Transverse colon (tissue), 4 donors: ENCODE measurements at places on chromosomes 6 and 20.
A peak's percentile ranks its signal among the peaks of the same experiment; 100 is the strongest.

DNA sequence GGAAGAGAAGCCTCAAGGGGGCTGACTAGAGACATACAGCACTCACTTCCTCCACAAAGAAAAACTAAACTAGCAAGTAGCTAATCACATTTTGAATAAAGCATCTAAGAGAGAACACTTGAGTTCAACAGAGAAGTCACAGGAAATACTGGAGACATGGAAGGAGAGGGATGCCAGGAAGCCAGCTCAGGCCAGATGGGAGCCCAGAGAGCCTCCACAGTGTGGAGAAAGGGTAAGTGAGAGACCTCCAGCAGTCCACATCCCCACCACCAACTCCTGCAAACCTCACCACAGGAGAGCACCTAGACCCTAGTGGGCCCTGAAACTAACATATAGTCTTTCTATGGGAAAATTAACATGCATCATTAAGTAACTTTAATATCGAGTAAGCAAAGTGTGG lies 79.2 kb downstream of the EPM2A start:
- DNase-seq, result no peak

GRCh38 chr6:83867527-83868161 lies 8.2 kb downstream of the CYB5R4 start:
- peak; percentile 36 for DNase-seq

- DNase-seq, result no peak
Measured at GRCh38 chr20:60091305-60091704, 133.1 kb downstream of the CDH26 start.

DNA sequence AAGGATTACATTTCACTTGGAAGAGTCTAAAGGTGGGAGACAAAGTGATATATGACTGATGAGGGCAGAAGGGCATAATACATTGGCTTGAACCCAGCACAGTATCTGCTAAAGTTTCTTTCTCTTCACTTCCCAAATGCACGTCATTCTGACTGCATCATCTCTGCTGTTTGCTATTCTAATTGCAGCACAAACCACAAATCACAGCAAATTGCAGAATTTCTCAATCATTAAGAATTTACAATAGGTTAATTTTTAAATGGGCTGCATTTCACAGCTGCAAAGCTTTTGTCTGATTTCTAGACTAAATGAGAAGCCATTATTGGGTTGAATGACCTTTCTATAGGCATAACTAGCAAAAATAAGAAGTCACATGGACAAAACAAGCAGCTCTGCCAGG lies 337.0 kb downstream of the RNGTT start:
- no peak for DNase-seq

- DNase-seq, result no peak
Measured at GRCh38 chr6:193773-194310, 98.4 kb upstream of the DUSP22 start.

DNA sequence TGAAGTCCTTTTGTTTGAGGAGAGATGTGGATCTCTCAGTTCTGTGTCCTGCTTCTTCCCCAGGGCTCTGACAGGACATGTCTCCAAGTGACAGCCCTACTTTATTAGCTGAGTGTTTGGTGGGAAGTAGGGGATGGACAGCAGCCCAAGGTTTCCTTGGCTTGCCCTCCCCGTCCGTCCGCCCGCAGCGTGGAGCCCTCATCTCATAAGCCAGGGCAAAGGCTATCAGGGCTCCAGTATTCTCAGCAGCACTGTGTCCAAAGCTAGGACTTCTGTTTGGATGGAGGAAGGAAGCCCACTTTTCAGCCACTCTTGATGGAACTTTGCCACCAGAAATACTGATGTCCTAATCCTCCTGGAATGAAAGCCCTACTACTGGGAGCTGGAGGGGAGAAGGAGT lies 13.6 kb downstream of the CDC5L start:
- DNase-seq, result no peak

GRCh38 chr6:108114841-108115597 lies 40.5 kb upstream of the OSTM1 start:
- peak; percentile 31 for DNase-seq

- no peak for DNase-seq
Measured at GRCh38 chr6:85490516-85491248, 40.8 kb downstream of the NT5E start.

DNA sequence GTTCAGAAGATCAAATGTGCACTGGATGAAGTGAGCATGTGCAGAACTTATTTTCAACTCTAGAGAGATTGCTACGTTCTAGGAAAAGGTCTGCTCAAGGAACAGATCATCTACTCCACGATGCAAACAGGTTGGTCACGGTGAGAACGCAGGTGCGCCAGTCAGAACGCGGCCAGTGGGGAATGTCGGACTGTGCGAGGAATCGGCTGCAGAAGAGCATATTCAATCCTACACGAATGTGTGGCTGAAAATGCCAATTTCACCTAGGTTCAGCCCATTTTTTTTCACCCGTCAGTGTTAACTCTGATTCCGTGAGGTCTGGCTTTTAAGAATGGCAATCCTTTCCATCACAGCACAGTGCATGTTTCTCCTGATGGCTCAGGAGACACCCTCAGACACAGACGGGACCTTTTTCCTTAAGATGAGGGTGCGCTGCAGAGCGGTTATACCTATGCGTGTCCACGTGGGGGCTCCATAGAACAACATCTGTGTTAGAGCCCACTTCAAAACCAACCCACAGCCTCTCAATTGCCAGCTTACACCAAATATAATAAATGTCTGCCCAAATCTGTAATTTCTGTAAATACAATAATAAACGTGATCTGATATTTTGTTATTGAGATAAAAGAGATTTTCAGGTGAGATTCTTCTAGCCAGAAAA lies 250.4 kb downstream of the FOXA2 start:
- DNase-seq, result peak; percentile 52

DNA sequence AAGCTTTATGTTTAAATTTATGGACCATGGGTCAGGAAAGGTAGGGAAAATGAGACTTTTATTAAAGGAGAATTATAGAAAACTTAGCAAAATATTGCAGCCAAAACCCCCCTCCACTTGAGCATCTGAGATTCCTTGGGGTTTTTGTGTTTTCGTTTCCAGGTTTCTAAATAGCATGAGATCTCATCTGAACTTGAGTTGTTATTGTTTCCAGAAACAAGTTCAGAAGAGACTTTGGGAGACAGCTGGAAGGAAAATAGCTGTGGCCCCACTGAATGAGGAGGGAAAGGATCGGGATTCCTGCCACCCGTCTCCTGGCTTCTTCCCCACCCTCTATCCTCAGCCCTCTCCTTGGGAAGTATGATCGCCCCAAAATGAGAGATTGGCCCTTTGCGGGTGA lies 75.5 kb downstream of the TBC1D7 start:
- no peak for DNase-seq

- no peak for DNase-seq
Measured at GRCh38 chr6:30615958-30616810, 859 bp downstream of the PPP1R10 start.

DNA sequence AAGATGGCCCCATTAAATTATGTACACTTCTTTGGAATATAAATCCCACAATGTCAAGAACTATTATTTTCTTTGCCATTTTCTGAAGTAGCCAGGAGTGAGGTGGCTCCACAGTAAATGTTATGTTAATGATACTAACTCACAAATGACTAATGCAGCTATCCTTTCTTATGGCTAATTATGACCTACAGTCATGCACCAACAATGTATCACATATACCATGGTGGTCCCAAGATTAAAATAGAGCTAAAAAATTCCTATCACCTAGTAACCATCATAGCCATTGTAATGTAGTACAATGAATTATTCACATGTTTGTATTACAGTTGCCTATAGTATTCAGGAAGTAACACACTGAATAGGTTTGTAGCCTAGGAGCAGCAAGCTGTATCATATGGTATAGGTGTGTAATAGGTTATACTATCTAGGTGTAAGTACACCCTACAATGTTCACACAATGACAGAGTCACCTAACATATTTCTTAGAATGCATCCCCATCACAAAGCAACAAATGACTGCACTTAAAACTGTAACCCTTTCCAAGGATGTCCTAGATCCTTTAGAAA lies 15.3 kb downstream of the ECHDC1 start:
- DNase-seq, result no peak

GRCh38 chr20:34397096-34397495 lies 34.0 kb downstream of the ITCH start:
- DNase-seq, result no peak

- no peak for DNase-seq
Measured at GRCh38 chr20:1505361-1505760, 14.1 kb upstream of the SIRPB2 start.

DNA sequence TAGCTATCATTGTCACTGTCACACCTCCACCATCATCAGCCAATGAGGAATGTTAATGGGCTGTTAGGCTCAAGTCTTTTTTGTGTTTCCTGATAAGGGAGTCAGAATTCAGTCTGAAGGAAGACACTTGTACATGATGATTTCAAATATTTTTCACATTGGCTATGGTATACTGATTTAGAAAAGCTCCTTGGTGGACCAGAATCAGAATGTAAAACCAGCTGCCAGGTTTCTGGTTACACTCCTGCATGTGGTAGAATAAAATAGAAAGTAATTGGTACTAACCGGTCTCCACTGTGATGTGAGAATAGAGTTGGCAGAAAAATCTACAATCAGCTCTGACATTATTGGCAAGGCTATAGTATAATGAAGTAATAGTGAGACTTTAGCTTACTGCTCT lies 10.7 kb downstream of the COL9A1 start:
- DNase-seq, result no peak

DNA sequence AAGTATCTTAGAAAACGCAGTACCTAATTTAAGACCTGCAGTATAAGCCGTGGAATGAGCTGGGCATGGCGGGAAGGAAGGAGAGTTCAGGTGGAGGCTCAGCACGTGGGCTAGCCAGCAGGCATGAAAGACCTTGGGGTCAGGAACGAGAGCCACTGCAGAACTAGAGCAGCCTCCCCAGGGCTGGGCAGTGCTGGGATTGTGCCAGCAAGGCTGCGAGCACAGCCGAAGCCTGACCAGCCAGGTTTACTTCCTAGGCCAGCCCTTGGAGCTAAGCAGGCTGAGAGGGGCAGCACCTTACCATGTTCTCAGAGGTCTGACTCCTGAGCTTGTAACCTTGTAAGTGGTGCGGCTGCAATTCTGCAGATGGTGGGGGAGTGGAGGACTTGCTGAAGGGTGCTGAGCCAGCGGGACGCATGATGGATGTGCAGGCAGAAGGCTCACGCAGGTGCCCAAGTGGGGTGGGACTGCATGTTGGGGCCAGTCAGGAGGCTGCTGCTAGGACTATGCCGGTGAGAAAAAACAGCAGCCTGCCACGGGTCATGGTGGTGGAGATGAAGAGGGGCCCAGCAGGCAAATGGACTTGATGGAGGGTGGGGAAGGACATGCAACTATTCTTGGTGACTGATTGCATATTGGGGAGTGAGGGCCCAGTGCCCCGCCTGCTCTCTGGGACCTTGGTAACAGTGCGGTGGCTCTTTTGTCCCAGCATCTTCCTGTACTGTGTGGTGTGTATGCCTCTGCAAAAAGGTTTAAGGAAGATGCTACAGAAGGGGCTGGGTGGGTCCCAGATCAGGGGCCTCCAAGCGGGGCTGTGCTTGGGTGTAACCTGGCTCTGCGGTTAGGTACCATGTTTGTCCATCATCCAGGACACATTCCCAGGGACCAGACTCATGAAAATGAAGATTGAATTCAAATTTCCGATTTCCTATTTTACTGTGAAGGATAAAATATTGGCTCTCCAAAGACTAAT lies 37.6 kb upstream of the IRF4 start:
- no peak for DNase-seq

- peak; percentile 54 for DNase-seq
Measured at GRCh38 chr20:62921119-62921687, 5.1 kb downstream of the DIDO1 start.

DNA sequence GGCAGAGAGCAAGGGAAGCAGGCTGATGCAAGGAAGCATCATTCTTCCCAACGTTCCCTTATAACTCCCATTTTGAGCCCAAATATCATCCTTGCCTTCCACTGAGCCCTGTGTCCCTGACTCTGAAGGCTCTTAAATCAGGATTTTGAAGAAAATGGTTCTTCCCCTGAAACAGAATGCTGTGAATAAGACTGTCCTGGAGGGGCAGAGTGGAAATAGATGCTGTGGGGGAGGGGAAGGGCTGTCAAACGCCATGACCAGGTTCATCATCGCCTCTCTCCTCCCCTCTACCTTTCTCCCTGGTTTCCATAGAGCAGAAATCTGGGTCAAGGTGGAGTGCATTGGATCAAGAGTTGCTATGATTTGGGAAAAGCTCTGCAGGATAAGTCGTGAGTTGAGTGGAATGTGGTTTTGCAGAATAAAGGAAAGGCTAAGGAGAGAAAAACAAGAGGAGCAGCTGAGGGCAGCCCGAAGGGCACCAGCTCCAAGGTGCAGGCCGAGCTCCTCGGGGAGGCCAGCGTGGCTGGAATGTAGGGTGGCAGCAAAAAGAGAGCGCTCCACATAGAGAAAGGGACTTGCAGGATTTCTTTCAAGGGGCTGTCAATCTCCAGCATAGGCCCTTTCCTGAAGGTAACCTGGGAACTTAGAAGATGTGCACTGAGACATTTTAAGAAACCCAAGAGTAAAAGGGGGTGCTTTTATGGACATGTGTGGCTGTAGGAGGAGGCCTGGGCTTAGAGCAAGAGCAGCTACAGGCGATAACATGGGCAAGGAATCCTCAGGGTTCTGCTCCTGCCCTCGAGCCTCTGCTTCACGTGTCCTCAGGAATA lies 120.8 kb upstream of the CDYL start:
- DNase-seq, result no peak

DNA sequence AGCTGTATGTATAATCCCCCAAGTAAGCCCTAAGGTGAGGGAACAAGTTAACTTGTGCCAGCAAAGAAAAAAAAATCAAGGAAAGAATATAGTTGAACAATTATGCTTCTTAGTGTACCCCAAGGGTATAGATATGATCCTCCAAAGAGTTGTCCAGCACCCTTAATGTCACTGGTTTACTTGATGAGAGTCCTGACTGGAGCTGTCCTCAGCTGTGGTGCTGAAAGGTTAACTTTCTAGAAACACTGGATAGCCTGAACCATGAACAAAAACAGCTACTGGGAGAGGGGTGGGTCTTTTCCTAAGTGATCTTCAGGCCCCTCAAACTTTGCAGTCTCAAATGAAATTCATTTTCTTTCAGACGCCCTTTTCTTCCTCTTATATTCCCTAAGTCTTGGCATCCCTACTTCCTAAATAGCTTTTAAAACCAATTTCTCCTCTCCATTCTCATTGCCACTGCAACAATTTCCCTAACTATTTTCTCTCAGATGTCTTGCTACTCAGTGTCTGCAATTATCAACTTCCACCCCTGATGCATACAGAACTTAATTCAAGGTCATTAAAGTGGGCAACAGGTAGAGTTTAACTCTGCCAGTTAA lies 83.5 kb upstream of the PROKR2 start:
- DNase-seq, result no peak
